ENCODE measurements at places on chromosomes 13 and 19.

- no peak for DNase-seq
Observed at GRCh38 chr19:42176649-42176989, 40.9 kb downstream of the DEDD2 start.

- no peak for DNase-seq
Observed at GRCh38 chr13:23859904-23860303, 29.3 kb downstream of the MIPEP start.

GRCh38 chr19:53865523-53865917, 2.2 kb upstream of the MYADM start:
- DNase-seq = no peak

DNA sequence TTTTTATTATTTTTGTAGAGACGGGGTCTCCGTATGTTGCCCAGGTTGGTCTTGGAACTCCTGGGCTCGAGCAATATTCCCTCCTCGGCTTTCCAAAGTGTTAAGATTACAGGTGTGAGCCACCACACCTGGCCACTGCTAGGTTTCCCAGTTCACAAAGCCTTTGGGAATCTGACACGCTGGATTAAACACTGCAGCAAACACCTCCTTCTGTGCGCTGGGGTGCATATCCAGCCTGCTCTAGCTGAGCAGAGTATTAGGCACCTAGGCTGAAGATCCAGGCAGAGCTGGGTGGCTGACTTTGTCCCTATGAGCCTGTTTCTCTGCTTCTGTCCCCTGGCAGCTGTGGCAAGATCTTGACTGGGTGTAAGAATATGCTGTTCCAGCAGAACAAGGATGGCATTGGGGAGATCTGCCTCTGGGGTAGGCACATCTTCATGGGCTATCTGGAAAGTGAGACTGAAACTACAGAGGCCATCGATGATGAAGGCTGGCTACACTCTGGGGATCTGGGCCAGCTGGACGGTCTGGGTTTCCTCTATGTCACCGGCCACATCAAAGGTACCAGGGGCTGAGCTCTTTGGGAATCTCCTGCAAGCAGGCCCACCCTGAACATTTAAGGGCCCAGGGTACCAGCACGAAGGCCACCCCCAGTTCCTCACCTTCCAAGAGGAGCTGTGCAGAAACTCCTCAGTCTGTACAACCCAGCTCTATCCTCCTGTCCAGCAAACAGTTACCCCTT, 49.8 kb downstream of the ACSBG2 start:
- DNase-seq = no peak

DNA sequence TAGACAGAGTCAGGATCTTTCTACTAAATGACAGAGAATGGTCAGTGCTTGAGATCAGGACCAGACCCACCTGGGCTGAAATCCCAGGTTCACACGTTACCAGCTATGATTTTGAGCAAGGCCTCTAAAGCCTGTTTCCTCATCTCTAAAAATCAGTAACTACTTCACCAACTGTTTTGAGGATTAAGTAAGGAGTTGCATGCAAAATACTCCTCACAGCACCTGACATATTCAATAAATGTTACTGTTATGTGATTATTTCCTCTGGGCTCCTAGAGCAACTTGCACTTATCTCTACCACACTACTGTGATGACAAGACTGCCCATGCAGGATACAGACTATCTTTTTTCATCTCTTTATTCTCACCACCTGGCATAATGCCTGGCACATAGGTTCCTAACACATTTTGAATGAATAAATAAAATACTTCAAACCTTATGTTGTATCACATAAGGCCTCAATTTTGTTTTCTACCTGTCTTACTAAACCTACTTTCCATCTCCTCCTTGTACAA, 1.8 kb downstream of the KATNAL1 start:
- no peak for DNase-seq

All from SK-N-MC (cell line).